ENCODE measurements at places on chromosomes 4 and X.

DNA sequence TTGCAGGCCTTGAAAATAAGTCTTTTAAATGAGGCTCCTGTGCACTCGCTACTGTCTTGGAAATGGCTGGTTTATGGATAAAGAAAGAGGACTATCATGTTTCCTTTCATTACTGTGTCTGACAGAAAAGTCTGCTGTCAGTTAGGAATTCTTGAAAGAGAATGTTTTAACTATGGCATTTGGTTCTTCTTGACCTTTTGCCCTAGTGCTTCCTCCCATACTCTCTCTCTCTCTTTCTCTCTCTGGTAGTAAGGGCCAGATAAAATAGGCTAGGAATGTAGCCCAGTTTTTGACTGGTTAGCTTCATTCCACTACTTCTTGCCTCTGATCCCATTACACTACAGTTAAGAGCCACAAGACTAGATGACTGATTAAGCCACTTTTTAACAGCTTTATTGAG is 29.8 kb downstream of the YY2 start:
- DNase-seq: no peak

DNA sequence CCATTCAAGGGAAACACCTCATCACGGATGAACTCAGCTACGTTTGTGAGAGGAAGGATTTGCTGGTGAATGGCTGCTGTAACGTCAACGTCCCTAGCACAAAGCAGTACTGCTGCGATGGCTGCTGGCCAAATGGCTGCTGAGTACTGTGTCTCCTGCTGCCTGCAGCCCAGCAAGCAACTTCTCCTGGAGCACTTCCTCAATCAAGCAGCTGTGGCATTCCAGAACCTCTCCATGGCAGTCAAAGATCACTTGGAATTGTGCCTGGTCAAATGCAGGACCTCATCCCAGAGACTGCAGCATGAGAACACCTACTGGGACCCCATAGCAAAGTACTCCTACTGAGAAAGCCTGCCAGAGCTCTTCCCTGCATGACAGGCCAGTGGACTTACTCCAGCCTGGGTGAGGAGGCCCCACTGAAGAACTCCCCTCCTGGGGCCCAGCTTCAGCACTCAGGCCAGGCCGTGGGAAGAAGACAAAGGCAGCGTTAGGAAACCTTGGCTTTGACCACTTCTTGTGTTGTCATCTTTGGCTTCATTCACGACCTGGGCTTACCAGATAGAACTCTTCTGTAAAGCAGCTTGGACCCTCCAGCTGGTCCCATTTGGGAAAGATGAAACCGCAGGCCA is 244.3 kb downstream of the RBMX2 start:
- no peak for DNase-seq

DNA sequence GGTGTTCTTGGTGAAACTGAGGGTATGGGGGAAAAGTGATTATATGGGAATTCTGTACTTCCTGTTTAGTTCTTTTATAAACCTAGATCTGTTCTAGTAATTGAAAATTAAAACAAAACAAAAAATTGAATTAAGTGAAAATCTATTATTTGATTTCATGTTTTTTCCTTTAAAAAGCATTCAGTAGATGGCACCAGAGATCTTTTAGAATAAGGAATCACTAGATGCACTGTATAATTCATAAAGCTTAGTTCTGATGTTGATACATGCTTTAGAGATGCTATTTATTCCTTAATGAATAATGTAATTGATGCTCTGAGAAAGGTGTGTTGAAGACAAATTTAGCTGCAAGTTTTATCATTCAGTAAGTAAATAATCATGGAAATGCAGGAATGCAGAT is 87.3 kb downstream of the LCORL start:
- DNase-seq: no peak

GRCh38 chr4:143921181-143921580 is 15.8 kb upstream of the GYPE start:
- DNase-seq: no peak

GRCh38 chr4:53196882-53197771 is 168.7 kb downstream of the SCFD2 start:
- DNase-seq: peak; percentile 55

DNA sequence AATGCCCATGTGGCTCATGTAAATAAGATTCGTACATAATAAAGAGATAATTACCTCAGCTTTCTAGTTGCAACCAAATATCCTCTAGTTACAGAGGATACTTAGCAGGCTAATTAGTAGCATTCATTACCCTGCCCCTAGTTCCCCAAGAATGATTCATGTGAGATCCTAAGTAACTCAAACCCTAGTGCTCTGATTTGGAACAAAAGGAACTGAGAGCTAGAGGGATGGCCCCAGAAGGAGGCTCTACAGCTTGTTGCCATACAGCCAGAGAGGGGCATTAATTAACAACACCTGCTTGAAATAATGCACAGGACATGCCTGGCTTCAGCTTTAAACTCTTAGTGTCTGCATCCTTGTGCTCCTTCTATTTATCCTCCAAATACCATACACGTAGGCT is 32.6 kb upstream of the CBR4 start:
- DNase-seq: no peak

DNA sequence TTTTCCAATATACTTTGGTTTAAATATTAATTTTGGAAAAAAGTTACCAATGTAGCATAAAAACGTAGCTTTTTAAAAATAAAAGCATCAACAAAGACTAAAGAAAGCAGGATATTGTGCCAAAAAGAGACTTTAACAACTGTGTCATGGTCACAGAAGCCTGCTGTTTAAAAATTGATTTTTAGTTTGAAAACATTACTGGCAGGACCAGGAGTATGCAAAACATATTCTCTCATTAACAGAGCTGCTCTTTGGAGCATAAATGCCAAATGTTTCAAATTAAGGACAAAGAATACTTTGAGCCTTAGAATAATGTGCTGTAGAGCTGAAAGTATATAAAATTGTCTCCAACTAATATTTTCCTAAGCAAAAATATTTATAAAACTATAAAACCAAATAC is 279.0 kb downstream of the ARAP2 start:
- no peak for DNase-seq

DNA sequence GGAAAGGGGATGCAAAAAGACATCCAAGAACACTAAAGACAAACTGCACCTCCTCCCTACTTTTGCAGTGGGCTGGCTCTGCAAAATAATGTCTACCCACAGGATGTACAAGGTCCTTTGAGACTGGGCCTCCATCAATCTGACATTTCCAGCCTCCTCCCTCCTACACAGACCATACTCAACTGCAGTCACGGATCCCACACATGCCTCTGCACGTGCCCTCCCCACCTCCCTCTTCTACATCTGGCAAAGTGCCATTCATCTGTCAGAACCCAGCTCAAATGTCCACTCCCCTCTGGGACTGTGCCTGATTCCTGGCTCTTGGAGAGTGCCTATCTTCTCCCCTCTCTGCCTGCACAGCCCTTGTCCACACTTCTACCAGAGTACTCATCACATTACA is 50.3 kb downstream of the CHRDL1 start:
- DNase-seq: no peak

- DNase-seq: no peak
Measured at GRCh38 chr4:52477191-52477780, 181.8 kb downstream of the USP46 start.

DNA sequence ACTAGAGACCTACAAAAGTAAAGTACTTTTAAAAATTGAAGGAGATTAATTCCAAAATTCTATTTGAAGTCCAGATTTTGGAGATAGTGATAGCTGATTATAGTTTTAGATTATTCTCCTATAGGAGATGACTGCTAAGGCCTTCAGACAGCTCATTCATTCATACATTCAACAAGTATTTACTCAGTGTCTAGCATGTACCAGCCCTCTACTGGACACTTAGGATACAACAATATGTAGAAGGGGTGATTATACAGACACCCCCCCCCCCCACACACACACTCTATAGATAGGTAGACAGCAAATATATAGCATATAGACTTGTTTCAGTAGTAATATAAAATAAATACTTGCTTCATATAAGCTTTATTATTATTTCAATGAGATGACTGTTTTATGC is 60.4 kb upstream of the TAF9B start:
- DNase-seq: peak; percentile 0

GRCh38 chrX:136708348-136708747 is 60.4 kb downstream of the CD40LG start:
- DNase-seq: no peak

- DNase-seq: no peak
Measured at GRCh38 chr4:176668324-176668723, 124.4 kb downstream of the VEGFC start.

DNA sequence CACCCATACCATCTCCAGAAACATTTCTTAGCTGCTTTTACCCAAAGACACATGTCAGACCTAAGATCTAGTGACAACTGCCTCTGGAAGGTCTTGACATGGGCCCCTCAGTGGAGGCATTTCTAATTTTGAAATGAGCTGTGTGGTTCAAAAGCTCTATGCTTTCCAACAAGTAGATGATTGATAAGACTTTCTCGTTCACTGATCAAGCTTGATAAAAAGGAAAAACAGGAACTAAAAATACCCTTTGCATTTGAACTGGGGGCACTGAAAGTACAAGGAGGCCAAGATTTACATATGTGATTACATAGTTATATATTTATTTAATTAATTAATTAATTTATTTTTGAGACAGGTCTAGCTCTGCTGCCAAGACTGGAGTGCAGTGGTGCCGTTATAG is 61.3 kb upstream of the SCOC start:
- DNase-seq: no peak

DNA sequence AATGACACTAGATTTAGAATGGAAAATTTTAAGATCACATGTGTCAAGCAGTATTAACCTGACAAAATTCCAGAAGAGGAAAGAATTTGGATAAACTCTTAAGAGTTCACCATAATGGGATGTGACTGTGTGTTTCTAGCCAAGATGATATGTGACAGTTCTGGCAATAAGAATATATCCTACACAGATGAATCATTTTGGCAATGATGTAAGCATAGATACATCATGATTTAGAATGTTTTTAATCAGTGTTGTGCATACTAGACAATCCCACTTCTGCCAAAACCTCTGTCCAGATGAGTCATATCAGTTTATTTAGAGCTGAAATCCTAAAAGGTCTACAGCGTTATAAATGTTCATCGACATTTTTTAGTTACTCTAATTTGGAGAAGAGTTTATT is 48.8 kb downstream of the PTCHD1 start:
- DNase-seq: no peak

DNA sequence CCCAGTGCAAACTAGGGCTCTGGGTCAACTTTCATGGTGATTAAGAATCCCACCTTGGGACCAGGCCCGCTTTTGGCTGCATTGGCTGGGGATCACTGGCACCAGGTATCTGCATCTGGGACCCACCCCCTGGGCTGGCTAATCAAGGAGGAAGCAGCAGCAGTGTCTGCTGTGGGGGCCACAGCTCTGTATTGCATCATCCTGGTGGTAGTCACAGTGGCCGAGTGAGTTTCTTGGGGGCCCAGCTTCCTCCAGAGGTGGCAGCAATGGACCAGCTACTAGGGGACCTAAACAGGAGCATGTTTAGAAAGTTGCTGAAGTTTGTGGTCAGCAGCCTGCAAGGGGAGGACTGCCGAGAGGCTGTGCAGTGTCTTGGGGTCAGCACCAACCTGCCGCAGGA is 15.7 kb downstream of the LNX1 start:
- no peak for DNase-seq

- DNase-seq: no peak
Measured at GRCh38 chr4:154490583-154491340, 837 bp downstream of the DCHS2 start.

GRCh38 chr4:42915484-42915883 is 23.0 kb downstream of the GRXCR1 start:
- DNase-seq: no peak

DNA sequence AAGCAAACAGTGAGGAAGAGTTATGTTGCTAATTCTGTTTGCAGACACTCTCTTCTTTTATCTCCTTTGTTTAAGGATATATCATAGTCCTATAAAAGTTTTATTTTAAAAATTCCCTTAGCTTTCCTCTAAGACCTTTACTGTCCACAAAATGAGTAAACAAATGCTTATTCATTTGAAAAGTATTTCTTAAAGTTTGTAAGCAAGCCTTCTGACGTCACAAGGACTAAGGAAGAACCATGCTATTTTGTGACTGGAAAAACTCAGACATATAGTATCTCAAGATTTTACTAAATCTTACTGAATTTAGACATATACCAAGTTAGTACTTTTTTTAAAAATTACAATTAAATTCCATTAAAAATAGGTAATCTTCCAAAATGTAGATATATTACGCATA is 5.2 kb upstream of the RBMXL3 start:
- DNase-seq: no peak

DNA sequence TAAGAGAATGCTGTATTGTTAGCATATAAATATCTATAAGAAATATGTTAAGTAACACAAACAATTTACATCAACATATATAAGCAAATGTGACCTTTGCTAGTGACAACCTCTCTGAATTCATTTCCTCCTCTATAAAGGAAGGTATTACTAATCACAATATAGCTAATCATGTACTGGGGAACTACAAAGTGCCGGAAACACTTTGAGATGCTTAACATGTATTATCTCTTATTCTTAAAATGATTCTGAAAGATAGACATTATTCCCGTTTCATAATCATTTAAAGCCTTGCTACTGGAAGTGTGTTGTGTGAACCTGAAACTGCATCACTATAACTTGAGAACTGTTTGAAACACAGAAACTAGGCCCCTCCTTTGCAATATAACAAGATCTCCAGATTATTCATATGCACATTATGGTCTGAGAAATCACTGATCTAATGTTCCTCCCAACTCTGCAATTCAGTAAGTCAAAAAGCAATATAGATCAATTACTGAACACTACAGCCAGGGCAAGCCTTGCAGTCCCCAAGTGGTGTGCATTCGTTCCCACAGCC is 54.0 kb downstream of the KLHL8 start:
- no peak for DNase-seq

DNA sequence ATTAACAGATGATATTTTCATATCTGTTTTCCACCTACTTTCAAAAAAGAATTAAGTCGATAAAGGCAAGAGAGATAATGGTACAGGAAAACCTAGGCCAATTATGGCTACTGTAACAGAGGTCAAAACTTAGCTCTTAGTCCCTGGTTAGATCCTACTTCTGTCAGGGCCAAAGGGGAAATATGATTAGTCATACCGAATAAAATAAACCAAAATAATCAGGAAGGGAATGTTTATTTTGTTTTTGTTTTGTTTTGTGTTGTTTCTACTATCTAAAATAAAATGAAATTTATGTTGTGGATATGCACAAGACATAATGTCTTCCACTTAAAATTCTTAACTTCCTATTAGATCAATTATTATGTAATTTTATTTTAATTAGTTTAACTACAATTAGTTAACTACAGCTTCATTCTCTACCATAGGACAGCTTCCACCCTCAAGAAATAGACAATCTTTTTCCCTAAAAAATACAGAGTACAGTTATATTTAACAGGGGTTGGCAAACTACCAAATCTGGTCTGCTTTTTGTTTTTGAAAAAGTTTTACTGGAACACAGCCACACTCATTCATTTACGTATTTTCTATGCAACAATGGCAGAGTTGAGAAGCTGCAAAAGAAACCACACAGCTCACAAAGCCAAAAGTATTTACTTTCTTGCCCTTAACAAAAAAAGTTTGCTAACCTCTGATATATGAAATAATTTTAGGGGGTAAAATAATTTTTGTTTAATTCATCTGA is 25.4 kb downstream of the TMEM47 start:
- DNase-seq: no peak
